Daoy (cell line): ENCODE measurements at places on chromosomes 5 and 9.

GRCh38 chr5:24555229-24555628 lies 89.5 kb downstream of the CDH10 start:
- DNase-seq: no peak

- DNase-seq: no peak
Measured at GRCh38 chr9:114619191-114619761, 8.2 kb downstream of the TMEM268 start.

DNA sequence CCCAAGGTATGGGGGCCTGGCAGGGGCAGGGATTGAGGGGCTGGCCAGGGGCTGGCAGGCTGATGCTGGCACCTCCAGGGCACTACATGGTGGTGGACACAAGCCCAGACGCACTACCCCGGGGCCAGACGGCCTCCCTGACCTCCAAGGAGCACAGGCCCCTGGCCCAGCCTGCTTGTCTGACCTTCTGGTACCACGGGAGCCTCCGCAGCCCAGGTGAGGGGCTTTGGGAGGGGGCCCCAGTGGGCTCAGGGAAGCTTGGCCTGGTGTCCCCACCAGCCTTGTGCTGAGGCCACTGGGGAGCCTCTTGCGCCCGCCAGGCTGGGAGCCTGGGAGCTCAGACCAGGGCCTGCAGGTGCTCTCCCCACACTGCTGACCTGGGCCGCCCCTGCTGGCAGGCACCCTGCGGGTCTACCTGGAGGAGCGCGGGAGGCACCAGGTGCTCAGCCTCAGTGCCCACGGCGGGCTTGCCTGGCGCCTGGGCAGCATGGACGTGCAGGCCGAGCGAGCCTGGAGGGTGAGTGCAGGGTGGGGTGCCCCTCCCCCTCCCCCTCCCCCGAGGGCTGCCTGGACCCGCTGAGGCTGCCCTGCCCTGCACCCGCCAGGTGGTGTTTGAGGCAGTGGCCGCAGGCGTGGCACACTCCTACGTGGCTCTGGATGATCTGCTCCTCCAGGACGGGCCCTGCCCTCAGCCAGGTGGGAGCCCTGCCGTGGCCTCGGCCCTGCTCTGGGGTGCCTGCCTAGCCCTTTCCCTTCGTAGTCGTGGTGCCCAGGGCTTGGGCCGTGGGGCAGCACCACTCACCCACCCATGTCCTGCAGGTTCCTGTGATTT lies 5.7 kb downstream of the MAMDC4 start:
- DNase-seq: peak; percentile 33

DNA sequence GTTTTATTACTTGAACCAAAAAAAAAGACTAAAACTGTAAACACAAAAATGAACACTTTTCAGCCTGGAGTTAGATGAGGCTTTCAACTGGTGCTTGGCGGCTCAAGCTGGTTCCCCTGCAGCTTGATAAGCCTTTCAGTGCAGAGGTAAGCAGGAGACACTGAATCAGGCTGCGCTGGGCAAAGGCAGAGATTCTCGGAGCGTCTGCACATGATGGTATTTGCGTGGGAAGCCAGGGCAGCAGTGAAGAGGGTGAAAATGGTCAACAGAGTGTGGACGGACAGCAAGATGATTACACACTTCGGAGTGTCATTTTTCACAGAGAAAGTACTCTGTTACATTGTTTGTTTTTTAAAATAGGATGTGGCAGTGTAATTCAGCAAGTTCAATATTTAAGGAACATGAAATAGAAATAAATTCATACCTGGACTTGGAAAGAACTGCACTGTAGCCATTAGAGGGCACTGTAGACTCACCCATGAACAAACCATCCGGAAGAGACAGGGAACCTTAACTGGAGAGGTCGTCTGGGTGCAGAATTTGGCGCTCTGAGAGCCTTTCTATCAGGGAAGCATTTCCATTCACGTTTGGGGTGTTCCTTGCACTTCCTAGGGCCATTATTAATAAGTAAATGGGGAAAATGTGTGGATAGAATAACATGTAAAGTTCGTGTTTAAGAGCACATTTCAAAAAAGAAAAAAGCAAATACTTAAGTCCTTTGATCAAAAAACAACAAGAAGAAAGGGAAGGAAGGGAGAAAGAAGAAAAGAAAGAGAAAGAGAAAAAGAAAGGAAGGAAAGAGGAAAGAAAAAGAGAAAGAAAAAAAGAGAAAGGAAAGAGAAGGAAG lies 69.8 kb downstream of the ICE1 start:
- DNase-seq: peak; percentile 65

DNA sequence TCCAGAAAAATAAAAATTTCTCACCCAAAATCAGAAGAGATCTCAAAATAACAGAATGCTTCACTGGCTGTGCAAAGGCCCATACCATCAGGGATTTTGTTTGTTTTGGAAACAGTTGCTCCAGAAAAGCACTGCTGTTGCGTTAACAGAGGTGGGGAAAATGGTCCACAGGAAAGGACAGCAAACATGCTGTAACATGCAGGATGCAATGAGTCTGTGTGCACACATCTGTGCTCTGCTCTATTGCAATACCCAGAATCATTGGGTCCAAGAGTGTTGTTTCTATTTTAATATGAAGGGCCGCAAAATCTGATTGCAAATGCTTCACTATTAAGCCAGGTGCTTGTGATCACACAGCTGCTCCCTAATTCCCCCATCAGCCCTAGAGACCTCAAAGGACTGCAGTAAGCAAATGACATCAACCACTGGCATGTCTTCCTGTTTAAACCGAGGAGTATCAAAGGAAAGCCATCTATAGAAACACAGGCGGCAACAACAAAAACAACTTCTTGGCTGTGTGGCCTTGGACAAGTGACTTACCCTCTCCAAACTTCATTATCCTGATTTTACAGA lies 141.0 kb downstream of the DCP2 start:
- DNase-seq: no peak

DNA sequence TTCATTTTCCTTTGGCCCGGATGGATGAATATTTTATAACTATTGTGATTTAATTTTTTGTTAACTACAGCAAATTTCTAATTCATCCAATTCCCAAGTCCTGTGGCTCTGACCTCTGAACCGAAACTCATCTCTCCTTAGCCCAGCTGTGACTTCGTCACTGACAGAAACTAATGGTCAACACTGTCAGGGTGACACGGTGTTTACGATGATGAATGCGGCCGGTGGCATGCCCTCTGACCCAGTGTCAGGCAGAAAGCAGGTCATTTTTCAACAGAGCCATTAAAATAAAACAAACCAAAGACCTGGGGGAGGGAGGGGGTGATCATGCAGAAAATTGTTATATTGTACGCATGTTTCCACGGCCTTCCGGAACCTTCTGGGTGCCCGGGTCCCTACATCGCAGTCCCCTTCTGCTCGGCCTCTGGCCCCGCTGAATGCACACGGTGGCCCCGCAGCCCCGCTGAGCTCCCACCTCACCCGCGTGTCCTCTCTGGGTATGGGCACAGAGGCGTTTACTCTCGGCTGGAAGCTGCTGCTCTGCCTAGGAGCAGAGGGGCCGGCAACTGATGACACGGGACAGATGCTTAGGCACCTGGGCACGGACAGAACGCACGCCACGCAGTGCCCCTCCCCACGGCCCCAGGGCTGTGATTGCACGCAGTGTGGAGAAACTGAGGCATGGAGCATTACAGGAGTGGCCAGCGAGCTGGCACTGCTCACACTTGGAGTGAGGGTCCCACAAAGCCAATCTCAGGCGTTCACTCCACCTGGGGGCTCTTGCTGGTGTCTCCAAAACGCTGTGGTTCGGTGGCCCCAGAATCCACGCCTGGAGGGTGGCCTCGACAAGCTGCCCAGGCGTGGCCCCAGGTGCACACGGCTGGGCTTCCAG lies 8.1 kb downstream of the CCDC187 start:
- DNase-seq: no peak

DNA sequence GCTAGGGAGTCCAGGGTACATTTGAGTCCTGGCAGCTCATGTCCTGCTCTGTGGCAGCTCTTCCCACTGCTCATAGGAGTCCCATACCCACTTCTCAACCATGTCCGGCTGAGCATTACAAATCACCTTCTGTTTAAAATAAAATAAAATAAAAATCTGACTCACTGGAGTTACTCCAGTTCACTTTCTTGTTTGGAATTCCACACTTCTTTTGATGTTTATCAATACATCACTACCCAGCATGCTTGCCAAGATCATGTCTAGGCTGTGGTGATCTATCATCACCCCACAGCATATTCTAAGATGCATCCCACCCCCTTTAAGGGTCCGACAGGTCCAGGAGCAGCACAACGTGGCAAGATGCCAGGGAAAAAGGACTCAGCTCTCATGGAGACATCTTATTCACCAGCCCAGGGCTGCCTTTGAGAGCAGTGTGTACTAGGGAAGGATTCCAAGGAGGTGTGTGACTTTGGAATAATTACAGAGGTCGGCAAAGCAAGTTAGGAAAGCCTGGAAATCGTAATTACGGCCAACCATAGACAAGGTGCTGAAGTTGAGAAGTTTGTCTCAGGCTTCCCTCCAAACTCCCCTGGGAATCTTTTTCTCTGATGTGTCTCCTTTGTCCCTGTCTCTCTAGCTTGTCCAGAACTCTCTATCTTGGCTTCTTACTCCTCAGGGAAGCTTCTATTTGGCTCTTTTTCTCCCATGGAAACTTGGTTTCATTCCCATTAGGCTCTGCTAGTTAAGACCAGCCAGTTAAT lies 111.4 kb upstream of the SLC1A3 start:
- DNase-seq: peak; percentile 33

GRCh38 chr9:127780126-127780885 lies 1.8 kb upstream of the SH2D3C start:
- no peak for DNase-seq

- DNase-seq: no peak
Measured at GRCh38 chr9:87271696-87272477, 225.8 kb upstream of the DAPK1 start.

GRCh38 chr5:136205061-136205702 lies 12.2 kb upstream of the SMIM32 start:
- peak; percentile 25 for DNase-seq

DNA sequence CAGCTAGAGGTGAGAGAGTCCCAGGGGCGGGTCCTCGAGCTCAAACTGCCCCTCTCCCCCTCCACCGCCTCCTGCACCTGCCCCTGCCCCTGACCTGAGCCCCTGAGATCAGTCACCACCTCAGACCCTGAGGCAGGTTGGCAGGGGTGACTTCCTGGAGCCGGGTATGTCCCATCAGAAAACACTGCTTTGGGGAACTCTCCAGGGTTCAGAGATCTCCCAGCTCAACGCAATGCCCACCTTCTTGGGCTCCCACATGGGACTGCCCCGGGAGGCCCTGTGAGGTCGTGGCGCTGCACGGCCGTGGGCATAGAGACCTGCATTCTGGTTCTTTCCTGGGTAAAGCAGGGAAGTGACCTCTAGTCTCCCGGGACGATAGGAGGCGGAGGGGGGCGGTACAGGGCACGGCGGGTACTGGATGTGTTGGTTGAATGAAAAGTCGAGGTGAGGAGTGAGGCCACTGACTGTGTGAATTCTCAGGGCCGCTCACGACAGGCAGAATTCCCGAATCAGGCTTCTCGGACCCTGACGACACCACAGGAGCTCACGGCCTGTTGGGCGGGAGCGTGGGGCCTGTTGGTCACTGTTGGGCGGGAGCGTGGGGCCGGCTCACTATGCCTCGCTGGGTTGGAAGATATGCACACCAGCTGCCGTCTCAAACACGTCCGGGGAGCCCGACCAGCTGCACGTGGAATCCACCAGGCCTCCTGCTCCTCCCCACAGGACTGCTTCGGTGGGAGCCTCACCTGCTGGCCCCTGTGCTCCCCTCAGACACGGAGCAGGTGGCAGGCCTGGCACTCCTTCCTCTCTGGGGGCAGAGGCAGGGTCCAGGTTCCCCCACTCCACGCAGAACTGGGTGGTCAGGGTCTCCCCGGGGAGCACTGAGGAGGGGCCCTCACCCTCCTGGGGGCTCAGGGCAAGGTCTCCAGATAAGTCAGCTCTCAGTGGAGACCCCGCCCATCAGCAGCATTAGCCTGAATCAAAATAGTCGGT lies 178.0 kb upstream of the PPP1R26 start:
- DNase-seq: peak; percentile 2

- peak; percentile 72 for DNase-seq
Measured at GRCh38 chr9:95516734-95517558, at the start of gene PTCH1. Gene PTCH1, minus strand, starts transcription at chr9:95516971.

- peak; percentile 25 for DNase-seq
Measured at GRCh38 chr5:6446626-6447309, 1.9 kb upstream of the UBE2QL1 start.

DNA sequence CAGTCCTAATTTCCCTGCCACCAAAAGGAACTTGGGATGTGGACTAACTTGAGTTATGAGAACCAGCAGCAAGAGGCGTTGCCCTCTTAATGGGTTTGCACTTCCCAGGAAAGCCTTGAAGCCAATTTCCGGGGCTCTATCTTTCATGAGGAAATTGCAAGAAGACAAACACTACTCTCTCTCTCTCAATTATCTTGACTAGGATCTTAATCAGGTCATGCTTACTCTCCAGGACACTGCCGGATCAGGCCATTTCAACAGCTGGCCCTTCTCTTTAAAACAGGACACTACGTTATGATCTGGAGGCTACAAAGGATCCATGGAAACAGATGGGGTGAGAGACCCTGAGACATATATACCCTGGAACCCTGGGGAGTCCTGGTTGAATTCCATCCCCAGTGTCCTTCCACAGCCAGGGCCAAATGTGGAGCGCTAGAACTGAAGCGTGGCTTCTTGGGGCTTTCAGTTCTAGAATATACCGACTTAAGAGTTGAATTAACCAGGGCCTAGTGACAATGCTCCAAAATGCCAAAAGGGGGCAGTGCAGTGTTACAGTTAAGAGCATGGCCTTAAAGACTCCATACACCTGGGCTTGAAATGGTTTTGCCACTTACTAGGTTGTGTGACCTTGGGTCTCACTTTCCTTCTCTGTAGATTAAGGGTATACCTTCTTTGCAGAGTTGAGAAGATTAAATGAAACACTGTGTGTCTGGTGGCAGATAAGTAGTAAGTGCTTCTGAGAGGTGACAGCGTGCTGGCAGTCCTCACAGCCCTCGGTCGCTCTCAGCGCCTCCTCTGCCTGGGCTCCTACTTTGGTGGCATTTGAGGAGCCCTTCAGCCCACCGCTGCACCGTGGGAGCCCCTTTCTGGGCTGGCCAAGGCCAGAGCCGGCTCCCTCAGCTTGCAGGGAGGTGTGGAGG lies 21.1 kb downstream of the FAM219A start:
- DNase-seq: peak; percentile 76

- DNase-seq: no peak
Measured at GRCh38 chr5:142364251-142365145, 39.7 kb upstream of the SPRY4 start.

DNA sequence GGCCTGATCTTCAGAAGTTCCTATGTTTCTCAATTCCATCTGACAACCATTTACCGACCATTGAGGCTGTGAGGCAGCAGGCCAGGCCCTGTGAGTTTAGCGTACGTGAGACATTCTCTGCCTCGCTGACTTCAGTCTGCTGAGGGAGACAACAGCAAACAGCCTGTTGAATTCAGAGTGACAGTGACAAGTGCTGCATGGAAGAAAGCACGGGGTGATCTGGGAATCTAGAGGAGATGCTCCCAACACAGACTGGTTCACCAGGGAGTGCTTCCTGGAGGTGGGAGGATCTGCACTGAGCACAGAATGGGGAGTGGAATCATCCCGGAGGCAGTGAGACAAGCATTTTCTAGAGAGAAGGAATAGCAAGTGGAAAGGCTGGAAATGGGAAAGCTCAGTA lies 10.0 kb upstream of the DDX41 start:
- no peak for DNase-seq

DNA sequence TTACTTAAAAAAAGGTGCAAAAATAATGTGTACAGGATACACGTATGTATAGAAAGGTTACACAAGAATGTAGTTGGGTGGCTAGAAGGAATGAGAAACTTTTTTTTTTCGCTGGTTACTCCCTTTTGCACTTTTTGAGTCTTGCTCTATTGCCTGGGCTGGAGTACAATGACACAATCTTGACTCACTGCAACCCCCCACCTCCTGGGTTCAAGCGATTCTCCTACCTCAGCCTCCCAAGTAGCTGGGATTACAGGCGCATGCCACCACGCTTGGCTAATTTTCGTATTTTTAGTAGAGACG lies 15.8 kb downstream of the FBXW11 start:
- no peak for DNase-seq

GRCh38 chr5:103444333-103445038 lies 118.1 kb downstream of the NUDT12 start:
- DNase-seq: peak; percentile 14
